ENCODE measurements at places on chromosomes 1 and 21.

DNA sequence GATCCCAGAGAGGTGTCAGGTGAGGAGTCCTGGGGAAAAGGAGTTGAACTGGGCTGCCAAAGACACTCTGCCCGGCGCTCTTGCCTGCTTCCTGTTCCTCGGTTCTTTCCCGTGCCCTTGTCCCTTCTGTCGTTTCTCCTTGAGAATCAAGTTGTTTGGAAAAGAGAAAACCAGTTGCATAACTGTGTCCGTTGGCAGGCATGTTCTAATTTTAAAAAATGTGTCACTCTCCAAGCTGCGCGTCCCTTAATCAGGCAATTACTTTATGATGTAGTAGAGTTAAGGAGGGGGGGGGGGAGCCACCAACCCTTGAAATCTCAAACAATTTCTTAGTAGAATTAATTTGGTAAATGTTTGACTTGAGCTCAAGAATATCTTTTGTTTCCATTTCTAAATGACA lies 105.9 kb upstream of the IGSF21 start:
- DNase-seq: no peak

- DNase-seq: no peak
Observed at GRCh38 chr1:26863685-26864077, 732 bp downstream of the SFN start.

DNA sequence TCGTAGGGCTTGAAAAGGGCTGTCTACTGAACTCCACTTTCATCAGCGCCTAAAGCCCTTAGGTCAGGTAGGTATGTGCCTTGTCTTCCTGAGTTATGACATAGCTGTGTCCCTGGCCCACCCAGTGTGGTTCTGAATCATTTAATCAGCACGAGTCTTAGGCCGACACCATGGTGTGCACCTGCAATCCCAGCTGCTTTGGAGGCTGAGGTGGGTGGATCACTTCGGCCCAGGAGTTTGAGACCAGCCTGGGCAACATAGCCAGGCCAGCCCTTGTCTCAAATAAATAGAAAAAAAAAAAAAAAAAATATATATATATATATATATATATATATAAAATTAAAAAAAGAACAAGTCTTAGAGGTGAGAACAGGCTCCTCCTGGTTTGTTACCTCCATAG lies 15.8 kb downstream of the LRRC71 start:
- no peak for DNase-seq

GRCh38 chr21:31293986-31294385 lies 50.1 kb downstream of the TIAM1 start:
- DNase-seq: no peak

GRCh38 chr1:9065213-9065751 lies 4.2 kb downstream of the SLC2A5 start:
- DNase-seq: no peak

DNA sequence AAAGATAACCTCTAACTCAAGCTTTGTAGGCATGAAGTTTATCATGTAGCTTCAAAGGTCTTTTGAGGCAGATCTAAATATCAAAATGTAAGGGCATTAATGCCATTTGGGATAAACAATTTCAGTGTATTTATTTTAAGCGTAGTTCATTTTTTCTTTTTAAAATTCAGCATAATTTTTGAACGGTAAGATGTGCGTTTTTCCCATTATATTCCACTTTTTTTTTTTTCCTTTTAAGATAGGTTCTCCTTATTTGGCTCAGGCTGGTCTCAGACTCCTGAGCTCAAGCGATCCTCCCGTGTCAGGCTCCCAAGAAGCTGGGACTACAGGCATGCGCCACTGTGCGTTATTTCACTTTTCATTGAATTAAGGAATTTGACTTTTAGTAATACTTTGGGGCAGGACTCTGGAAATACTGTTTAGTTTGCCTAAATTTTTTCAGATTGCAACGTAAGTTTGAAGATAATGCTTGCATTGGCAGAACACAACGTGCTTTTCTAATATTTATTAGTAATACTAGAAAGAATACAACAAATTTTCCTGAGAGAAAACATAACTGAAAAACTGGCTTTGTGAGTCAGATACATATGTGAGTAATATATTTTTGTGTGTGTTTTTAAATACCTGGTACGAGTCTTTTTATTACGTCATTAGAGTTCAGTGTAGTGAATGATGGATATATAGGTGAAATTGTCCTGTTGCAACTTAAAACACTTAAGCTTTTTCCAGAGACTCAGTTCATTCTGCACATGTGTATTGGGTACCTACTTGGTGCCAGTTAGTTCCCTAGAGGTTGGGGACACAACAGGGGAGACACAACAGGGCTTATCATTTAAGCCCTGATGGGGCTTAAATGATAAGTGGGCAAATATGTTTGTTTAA lies 2.2 kb downstream of the RALGPS2 start:
- DNase-seq: no peak
